Natural killer cell treated with Interleukin-12 subunit alpha and Interleukin-12 subunit beta and Interleukin-15 and Interleukin-18, amount 100 ng/mL, for 72 hours (primary cell): ENCODE measurements at places on chromosomes 5 and 9.

- no peak for DNase-seq
Measured at GRCh38 chr9:122477346-122477745, 380 bp downstream of the OR1J1 start.

DNA sequence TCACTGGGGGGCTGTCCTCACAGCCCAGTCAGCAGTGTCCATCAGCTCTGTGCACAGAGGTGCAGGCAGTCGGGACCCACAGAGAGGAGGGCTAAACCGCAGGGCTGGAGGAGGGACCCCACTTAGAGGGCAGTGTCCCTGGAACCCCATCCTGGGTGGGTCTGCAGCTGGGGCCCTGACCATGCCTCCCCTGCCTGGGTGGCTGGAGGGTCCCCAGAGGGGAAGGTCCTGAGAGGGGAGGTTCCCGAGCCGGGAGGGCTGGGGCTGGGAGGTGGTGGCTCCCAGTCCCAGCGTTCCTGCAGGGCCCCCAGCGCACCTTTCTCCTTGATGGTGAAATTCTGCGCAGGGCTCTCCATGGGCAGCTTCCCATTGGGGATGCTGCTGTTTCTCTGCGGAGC lies 32.7 kb downstream of the EXOC3 start:
- peak; percentile 56 for DNase-seq

DNA sequence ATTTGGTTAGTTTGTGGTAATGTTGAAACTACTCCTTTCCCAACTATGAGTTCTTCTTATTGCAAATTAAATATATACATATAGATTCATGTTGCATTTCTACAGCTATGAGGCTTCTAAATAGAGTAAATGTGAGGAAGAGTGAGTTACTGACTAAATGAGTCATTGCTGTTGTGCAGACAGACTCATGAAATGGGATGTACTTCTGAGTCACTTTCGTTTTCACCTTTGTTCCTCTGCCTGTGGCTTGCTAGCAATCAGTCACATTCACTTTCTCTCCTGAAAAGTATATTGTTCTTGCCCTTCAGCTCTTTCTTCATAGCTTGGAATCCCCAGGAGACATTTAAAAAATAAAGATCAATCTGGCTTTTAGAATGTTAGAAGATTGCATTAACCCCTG lies 295.5 kb upstream of the SMC2 start:
- DNase-seq, result no peak

DNA sequence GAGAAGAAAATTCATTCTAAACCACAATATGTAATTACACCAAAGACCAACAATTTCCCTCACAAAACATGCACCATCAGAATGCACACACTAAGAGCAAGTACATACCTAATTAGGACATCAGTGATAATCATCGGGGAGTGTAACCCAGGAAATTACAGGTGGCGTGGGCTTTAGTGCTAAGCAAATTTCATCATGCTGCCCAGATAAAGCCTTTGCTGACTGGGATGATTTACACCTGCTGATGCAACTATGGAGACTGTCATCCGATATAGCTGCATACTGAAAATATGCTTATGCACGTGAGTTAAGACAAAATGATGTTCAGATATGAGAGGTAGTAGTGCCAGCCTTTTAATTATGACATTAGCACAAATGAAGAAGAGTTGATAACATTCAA lies 123.2 kb downstream of the DCP2 start:
- no peak for DNase-seq

DNA sequence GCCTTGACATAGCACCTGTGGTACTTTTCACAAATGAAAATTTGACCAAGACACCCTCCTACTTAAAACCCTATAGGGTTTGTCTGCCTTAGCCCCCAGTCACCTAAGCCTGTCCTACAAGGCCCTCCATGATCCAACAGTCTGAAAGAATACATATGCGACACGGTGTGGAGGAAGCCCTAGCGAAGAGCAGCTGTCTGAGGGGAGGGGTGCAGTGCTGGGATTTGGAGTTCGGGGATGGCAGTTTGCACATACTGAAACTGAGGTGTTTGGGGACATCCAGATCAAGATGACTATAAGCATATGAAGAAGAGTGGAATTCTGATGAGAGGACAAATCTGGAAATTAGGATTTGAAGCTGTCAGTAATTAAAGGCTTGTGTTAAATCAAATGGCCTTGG lies 7.2 kb upstream of the MYORG start:
- DNase-seq, result no peak

- no peak for DNase-seq
Measured at GRCh38 chr9:16873126-16873802, 2.8 kb upstream of the BNC2 start.

DNA sequence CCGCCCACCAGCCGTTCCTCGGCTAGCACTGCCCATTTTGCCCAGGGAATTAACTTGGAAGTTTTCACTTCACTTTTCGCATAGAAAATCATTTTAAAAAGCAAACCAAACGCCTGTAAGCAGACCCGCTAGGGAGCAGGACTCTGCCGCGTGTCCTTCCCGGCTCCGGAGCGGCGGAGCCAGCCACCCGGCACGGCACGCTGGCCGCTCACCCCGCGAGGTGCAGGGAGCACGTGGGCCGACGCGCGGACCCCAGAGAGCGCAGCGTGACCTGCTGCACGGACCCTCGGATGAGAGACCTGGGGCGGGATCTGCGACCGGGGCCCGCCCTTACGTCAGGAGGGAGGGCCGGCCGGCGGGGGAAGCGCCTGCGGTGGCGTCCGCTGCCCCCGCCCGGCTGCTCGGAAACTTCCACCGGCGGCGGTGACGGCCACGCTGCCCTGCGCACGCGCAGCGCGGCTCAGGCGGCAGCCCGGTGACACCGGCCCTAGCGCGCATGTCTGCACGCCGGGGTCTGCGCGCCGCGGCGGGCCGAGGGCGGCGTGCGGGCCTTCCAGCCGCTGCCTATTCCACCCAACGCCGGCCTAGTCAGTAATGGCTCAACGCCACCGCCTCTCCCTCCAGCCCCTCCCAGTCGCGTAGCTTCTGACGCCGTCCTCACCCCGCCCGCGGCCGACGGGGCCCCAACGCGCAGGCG lies 507 bp upstream of the TENT4A start:
- DNase-seq, result peak; percentile 98

- DNase-seq, result no peak
Measured at GRCh38 chr9:91639054-91639453, 215.4 kb upstream of the NFIL3 start.

- DNase-seq, result no peak
Measured at GRCh38 chr9:35364817-35365585, 124.9 kb upstream of the RUSC2 start.

- DNase-seq, result no peak
Measured at GRCh38 chr5:143238620-143239019, 164.9 kb downstream of the NR3C1 start.

GRCh38 chr9:27365707-27366376 lies 68.9 kb upstream of the EQTN start:
- no peak for DNase-seq

- no peak for DNase-seq
Measured at GRCh38 chr5:112718344-112718743, 19.3 kb upstream of the APC start.

GRCh38 chr9:14961372-14962068 lies 51.3 kb upstream of the FREM1 start:
- DNase-seq, result no peak

DNA sequence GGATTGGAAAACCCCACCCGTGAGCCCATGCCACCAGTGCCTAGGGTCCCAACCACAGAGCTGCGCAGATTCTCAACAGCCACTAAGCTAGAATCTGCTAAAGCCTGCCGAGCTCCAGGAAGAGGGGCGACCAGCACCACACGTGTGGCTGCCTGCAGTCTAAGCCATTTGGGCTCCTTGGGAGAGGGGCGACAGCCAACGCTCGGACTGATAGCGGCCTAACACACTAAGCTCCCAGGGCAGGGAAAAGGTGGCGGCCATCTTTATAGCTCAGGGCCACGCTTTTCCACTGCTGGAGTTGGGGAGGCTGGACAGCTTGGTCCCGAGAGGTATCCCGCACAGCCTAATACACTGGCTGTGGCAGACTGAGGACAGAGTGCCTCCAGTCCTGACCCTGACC lies 631.8 kb downstream of the CETN3 start:
- no peak for DNase-seq

GRCh38 chr5:99258819-99259218 lies 330.0 kb upstream of the CHD1 start:
- DNase-seq, result no peak

DNA sequence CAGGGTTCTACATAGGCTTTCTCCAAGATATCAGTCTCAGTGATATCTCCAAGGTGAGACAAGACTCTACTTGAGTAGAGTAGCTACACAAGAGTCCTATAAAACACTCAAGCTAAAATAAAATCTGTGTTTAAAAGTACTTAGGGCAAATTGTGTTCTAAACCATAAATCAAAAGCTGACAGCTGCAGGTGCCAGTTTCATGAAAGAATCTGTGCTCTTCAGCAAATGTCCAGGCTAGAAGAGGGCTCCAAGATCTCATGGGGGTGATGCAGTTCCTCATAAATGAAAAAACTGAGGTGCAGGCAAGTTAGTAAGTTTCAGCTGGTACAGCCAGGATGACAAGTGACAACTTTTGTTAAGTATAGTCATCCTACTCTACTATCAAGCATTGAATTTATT lies 142.8 kb upstream of the TNPO1 start:
- no peak for DNase-seq
